SK-N-SH treated with all-trans-retinoic acid at 6 μM for 48 hours (cell line): ENCODE measurements at places on chromosomes 5 and 9.

DNA sequence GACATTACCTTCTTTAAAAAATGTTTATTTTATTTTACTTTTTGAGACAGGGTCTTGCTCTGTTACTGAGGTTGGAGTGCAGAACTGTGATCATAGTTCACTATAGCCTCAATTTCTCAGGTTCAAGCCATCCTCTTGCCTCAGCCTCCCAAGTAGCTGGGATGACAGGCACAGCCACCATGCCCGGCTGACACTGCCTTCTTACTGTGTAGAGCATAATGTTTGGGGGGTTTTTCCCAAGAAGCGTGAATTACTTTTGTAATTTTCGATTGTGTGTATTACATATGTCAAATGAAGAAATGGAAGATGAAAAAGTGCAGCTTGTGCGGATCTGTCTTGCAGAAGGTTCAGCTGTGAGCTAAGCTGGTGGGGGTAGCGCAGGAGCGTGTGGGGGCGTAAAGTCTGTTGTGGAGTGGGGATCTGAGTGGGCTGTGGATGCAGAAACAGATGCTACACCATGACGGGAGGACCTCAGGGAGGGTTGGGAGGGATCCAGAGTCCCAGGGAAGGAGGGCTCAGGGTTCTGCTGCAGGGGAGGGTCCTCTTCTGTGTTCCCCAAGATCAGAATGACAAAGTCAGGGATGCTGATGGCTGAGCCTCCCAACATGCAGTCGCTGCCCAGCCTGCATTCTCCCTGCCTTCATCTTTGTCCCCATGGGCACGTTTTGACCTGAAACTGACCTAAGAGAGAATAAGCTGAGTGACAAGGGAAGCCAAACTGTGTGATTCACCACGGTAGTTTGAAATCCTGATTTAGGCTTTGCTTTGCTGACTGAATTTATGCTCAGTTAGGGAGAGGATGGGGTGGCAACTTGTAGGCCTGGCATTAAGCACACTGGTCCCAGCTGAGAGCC lies 6.8 kb upstream of the ANKRD33B start:
- ATAC-seq: peak; percentile 6; the same call in 1 of the 3 replicates

GRCh38 chr9:109086221-109086620 lies 33.5 kb downstream of the TMEM245 start:
- 0 out of 3 replicates have a peak, but pooled peaks have one; percentile 42 for ATAC-seq

- peak; percentile 31 for ATAC-seq
Observed at GRCh38 chr9:133351908-133352634, 4.1 kb downstream of the RPL7A start.

DNA sequence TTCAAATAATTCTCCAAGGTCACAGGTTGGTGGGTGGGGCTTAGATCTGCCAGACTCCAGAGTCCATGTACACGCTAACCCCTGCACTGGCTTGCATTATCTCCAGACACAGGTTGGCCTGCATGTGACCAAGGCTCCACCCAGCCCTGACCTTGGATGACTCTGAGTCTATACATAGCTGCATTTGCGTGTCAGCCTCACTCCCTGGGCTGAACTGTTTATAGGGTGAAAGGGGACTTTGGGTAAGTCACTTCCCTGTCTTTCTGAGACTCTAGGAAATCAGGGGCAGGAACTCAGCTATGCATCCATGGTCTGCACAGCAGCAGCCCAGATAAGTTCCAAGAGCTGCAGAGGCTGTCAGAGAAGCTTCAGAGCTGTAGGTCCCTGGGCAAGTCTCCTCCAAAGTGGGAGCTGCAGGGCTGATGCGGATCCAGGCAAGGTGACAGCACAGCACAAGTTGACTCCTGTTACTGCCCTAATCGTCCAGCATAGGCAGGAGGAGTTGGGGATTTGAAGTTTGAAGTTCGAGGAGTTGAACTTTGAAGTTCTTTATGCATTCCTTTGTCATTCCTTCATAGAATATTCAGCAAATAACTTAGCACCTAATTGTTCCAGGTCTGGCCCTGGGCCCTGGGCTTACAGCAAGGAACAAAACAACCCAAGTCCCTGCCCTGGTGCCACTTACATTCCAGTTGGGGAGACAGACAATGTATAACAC lies 53.4 kb downstream of the SLC22A5 start:
- ATAC-seq: no peak

GRCh38 chr5:37768371-37768770 lies 71.5 kb downstream of the GDNF start:
- no peak for ATAC-seq

DNA sequence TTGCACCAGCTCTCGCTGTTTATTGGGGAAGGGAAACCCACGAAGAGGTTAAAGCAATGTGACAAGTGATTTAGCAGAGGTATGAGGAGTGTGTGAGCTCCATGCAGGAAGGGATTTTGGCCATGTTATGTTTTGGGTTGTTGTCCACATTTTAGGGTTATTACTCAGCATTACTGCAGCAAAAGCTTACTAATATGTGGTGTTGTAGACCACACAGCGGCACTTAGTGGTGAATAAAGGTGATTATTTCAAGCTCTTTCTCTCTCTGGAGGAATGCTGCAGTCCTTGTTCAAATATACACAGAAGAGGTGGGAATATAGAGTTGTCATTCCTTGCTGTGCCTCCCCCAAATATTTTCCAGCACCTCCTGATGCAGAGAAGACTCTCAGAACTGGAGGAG lies 29.7 kb upstream of the AKNA start:
- no peak; the same call in 2 of the 3 replicates for ATAC-seq

GRCh38 chr5:36655161-36655560 lies 48.8 kb downstream of the SLC1A3 start:
- no peak for ATAC-seq
